ENCODE measurements at places on chromosomes 16 and 17. TPM values are rescaled to one million over a fixed set of nuclear protein-coding genes. Genes with fewer than 3 reads are reported as not detected.

Gene SOST
- not detected for polyA plus RNA-seq

Gene LGALS9B
- not detected for polyA plus RNA-seq

Gene GPR179
- polyA plus RNA-seq: not detected

Gene IRX5
- not detected for polyA plus RNA-seq

Gene TVP23B
- 53.0 TPM for polyA plus RNA-seq

Gene C17orf107
- 0.68 TPM for polyA plus RNA-seq
